ENCODE measurements at places on chromosomes 2 and 18.

GRCh38 chr2:100630473-100630977 is 67.7 kb downstream of the PDCL3 start:
- no peak for DNase-seq

DNA sequence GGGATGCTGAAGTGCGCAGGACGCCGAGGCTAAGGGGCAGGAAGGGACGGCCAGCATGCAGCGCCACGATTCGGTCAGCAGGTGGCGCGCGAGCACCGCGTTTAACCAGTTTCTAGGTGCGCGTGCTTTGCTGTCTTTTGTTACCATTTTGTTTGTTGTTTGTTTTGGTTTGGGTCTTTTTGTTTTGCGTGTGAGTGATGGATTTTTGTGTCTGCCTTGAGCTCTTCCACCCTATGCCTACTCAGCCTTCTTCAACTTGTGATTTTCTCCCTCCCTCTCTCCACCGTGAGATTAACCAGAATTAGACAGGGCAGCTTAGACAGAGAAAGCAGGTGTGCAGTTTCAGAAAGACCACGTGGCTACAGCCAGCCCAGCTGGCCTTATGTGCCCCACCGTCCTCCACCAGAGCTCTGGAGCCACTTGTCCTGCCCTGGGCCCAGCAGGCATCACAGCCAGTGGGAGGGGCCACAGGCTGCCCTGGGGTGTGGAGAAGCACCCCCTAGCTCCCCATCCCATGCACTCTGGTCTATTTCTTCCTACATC is 180.2 kb downstream of the RNF144A start:
- DNase-seq: peak; percentile 50

- no peak for DNase-seq
Measured at GRCh38 chr18:9296233-9297006, 38.2 kb upstream of the TWSG1 start.

DNA sequence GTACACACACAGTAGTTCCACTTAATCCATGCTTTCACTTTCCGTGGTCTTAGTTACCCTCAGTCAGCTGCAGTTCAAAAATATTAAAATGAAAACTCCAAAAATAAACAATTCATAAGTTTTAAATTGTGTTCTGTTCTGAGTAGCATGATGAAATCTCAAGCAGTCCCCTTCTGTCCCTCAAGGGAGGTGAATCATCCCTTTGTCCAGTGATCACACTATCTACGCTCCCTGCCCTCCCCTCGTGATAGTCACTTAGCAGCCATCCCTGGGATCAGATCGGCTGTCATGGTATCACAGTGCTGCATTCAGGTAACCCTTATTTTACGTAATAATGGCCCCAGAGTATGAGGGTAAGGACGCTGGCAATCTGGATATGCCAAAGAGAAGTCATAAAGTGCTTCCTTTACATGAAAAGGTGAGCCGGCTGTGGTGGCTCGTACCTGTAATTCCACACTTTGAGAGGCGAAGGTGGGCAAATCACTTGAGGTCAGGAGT is 5.8 kb upstream of the RTN4 start:
- no peak for DNase-seq

DNA sequence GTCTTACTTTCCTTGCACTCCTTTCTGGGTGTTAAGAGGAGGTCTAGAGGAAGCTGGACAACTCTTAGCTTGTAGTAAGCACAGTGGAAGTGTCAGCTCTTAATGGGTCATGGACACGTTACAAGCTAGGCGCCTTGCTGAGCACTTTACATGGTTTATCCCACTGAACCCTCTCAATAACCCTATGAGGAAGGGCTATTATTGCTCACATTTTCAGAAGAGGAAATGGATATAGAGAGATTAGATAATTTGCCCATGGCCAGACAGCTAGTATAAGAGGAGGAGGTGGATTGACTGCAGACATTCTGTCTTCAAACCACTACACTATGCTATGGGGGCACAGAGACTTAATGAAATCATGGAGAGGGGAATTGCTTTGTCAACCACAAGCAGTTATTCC is 8.3 kb upstream of the IL1RN start:
- no peak for DNase-seq

DNA sequence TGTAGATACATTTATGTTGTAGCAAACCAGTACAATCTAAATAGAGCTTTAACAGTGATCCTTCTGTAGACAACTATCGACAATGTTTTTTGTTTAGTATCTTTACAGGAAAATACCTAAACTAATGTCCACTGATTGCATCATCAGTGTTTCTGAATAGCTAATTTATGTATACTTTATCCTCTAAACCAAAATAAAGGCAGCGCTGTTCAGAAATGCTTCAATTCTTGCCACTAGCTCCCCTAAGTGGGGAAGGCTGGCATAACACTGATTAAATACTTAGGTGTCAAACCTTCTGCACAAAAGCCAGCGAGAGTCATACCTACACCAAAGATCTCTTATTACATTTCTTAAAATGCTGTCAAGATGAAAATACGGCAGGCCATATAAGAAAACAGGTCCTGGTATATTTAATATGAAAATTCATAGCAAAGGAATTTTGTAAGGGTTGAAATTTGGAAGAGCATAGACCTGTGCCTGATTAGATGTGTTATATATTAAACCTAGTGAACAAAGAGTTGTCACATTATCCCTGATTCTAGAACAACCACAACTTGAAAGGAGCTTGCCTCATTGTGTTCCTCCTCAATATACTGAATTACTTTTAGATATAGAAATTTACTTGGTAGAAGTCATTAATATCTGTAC is 1693.4 kb upstream of the SLC39A10 start:
- DNase-seq: no peak

- DNase-seq: no peak
Measured at GRCh38 chr2:166958986-166959481, 70.8 kb downstream of the XIRP2 start.

All from stimulated activated CD8-positive, alpha-beta memory T cell treated with anti-CD3 and anti-CD28 coated beads, Interleukin-2, amount 100 ng/mL, for 1 hour (primary cell).